Left ventricle myocardium inferior (tissue), 1 donor: ENCODE measurements at places on chromosomes 7 and 10. TPM values are rescaled to one million over a fixed set of nuclear protein-coding genes. Genes with fewer than 3 reads are reported as not detected.

DNA sequence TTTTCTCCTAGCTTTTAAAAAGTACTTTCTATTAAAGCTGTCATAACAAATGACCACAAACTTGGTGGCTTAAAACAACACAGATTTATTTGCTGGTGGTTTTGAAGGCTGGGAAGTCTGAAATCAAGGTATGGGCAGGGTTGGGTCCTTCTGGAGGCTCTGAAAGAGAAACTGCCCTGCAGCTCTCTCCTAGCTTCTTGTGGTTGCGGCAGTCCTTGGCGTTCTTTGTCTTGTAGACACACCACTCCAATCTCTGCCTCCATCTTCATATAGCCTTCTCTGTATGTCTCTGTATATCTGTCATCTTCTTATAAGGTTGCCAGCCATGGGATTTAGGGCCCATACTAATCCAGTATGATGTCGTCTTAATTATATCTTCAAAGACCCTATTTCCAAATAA is 79.4 kb upstream of the PRR15 start:
- peak overlapping the region; percentile 44 for H3K27ac ChIP-seq
- no peak overlapping the region for H3K4me3 ChIP-seq
- H3K27me3 ChIP-seq, result no peaks in the 10 kb centered on the region
- DNase-seq, result no peak
- H3K4me1 ChIP-seq, result peaks cover 77% of the 10 kb centered on the region

DNA sequence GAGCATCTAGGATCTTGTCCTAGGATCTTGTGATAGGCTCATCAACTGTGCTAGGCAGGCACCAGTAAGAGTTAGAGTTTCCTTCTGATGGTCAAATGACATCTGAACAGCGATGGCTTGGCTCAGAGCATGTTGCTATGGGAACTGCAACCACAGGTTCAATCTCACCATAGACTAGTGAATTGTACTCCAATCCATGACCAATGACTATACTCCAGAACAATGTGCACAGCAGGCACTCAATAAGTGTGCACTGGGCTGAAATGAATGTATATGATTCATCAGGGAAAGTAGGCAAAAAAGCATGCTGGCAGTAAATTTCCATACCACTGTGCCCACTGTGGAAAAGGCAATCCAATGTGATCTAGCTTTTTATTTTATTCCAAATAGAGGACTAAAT is 163.6 kb upstream of the HPS1 start:
- no peak overlapping the region for H3K4me3 ChIP-seq
- peaks cover 17% of the 10 kb centered on the region for H3K4me1 ChIP-seq
- no peak overlapping the region for H3K27ac ChIP-seq
- no peaks in the 10 kb centered on the region for H3K36me3 ChIP-seq
- peaks cover 14% of the 10 kb centered on the region for H3K27me3 ChIP-seq

The MYL10 gene
- total RNA-seq, result not detected

The RBAK gene
- 8.4 TPM for total RNA-seq

The MLXIPL gene
- total RNA-seq, result 0.41 TPM

GRCh38 chr7:140209866-140210609 is 33.3 kb upstream of the KDM7A start:
- no peaks in the 10 kb centered on the region for H3K27me3 ChIP-seq
- H3K4me3 ChIP-seq, result no peak overlapping the region
- DNase-seq, result peak; percentile 35
- no peaks in the 10 kb centered on the region for H3K36me3 ChIP-seq
- H3K27ac ChIP-seq, result no peak overlapping the region

DNA sequence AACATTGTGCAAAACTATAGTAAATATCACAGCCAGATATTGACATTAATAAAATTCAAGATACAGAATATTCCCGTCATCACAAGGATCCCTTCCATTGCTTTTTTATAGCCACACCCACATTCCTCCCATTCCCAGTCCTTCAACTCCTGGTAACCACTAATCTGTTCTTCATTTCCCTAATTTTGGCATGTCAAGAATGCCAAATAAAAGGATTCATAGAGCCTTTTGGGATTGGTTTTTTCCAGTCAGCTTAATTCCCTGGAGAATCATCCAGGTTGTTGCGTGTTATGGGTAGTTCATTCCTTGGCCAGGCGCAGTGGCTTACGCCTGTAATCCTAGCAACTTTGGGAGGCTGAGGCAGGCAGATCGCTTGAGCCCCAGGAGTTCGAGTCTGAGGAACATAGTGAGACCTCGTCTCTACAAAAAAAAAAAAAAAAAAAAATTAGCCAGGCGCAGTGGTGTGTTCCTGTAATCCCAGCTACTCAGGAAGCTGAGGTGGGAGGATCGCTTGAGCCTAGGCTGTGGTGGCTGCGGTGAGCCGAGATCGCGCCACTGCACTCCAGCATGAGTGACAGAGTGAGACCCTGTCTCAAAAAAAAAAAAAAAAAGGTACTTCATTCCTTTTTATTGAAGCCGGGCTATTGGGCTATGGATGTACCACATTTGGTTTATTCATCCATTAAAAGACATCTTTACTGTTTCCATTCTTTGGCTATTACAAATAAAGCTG is 2.7 kb downstream of the OGDH start:
- H3K4me3 ChIP-seq, result no peak overlapping the region
- DNase-seq, result no peak
- peaks cover 4% of the 10 kb centered on the region for H3K36me3 ChIP-seq
- peak overlapping the region; percentile 100 for H3K27ac ChIP-seq

GRCh38 chr10:48494611-48495010 is 110.3 kb downstream of the ARHGAP22 start:
- no peak for DNase-seq
- H3K4me1 ChIP-seq, result peaks cover 10% of the 10 kb centered on the region
- H3K36me3 ChIP-seq, result no peaks in the 10 kb centered on the region
- H3K27ac ChIP-seq, result no peak overlapping the region
- H3K4me3 ChIP-seq, result no peak overlapping the region
- H3K27me3 ChIP-seq, result no peaks in the 10 kb centered on the region

DNA sequence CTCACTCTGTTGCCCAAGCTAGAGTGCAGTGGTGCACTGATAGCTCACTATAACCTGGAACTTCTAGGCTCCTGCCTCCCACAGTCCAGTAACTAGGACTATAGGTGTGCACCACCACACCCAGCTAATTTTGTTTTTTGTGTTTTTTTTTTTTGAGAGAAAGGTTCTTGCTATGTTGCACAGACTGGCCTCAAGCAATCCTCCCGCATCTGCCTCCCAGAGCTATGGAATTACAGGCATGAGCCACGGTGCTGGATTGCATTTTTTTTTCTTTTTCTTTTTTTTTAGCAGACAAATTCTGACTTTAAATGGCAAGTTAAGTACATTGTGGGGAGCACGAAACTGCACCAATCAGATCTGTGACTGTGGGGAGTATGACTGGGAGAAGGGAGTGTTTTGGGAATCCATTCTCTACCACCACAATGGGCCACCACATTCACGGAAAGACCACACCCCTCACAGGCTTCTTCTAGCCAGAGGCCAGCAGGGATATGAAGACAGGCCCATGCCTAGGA is 58.1 kb upstream of the MSMB start:
- H3K27ac ChIP-seq, result no peak overlapping the region
- H3K27me3 ChIP-seq, result peaks cover 4% of the 10 kb centered on the region
- DNase-seq, result no peak
- H3K4me3 ChIP-seq, result no peak overlapping the region
- H3K36me3 ChIP-seq, result no peaks in the 10 kb centered on the region
- peaks cover 10% of the 10 kb centered on the region for H3K4me1 ChIP-seq

DNA sequence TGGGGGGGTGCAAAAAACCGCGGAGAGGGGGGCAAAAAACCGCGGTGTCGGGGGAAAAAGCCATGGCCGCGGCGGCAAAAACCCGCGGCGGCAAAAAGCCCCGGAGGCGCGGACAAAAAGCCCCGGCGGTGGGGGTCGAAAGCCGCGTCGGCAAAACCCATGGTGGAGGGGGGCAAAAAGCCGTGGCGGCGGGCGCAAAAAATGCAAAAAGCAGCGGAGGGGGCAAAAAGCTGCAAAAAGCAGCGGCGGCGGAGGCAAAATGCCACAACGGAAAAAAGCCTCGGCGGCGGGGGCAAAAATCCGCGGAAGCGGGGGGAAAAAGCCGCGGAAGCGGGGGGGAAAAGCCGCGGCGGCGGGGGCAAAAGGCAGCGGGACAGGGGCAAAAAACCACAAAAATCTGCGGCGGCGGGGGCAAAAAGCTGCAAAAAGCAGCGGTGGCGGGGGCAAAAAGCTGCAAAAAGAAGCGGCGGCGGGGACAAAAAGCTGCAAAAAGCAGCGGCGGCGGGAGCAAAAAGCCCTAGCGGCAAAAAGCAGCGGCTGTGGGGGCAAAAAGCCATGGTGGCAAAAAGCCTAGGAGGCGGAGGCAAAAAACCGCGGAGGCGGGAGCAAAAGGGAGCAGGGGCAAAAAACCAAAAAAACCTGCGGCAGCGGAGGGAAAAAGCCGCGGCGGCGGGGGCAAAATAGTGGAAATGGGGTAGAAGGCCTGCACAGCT is 418.9 kb downstream of the ZNF716 start:
- H3K27ac ChIP-seq, result no peak overlapping the region
- DNase-seq, result no peak
- peaks cover 78% of the 10 kb centered on the region for H3K27me3 ChIP-seq
- peaks cover 7% of the 10 kb centered on the region for H3K4me1 ChIP-seq

GRCh38 chr7:136528329-136528728 is 340.1 kb upstream of the CHRM2 start:
- H3K27me3 ChIP-seq, result no peaks in the 10 kb centered on the region
- no peak overlapping the region for H3K27ac ChIP-seq

DNA sequence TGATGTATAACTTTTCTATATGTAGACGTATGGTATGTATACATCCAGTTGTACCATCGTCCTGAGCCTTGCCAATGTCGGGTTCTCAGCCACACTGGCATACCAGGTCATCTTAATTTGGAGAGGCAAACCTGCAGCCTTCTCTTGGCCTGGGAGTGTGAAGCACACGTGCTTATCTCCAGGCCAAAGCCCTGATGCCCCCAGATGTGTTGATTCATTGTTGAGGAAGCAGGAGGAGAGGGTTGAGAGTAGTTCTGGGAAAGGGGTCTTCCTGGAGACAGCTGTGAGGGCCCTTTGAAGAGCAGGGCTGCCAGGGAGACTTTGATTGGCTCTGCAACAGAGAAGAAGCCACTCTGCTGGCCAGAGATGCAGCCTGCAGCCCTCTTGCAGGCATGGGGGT is 155.6 kb downstream of the ARHGAP21 start:
- H3K4me1 ChIP-seq, result no peaks in the 10 kb centered on the region
- DNase-seq, result no peak
- H3K27ac ChIP-seq, result no peak overlapping the region
- no peak overlapping the region for H3K4me3 ChIP-seq
- H3K27me3 ChIP-seq, result no peaks in the 10 kb centered on the region
- no peaks in the 10 kb centered on the region for H3K36me3 ChIP-seq
